Bronchial epithelial cell (primary cell): ENCODE measurements at places on chromosomes 13 and 19.
A peak's percentile ranks its signal among the peaks of the same experiment; 100 is the strongest.

DNA sequence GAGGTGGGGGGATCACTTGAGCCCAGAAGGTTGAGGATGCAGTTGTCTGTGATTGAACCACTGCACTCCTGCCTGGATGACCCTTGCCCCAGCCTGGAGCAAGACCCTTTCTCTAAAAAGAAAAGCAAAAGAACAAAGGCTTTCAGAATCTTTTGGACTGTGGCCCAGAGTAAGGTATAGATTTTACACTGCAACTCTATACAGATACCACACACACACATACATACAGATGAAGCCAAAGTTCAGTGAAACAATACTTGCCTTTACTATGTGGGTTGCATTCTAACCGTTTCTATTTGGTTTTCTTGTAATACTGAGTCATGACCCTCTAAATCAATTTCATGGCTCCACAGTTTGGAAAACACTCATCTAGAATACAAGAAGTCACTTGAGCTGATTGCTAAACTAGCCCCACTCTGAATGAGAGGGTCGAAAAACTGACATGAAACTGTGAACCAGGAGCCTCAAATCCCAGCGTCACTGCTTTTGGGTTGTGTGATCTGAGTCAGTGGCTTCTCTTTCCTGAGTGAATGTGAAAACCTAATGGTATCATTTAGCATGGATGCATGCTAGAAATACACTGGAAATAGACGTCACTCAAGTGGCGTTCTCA is 756.1 kb downstream of the UQCRFS1 start:
- DNase-seq = no peak

GRCh38 chr19:18802354-18802753 is 11.2 kb upstream of the COMP start:
- DNase-seq = no peak

GRCh38 chr19:10238172-10238783 is 7.1 kb upstream of the S1PR2 start:
- peak; percentile 75 for DNase-seq

DNA sequence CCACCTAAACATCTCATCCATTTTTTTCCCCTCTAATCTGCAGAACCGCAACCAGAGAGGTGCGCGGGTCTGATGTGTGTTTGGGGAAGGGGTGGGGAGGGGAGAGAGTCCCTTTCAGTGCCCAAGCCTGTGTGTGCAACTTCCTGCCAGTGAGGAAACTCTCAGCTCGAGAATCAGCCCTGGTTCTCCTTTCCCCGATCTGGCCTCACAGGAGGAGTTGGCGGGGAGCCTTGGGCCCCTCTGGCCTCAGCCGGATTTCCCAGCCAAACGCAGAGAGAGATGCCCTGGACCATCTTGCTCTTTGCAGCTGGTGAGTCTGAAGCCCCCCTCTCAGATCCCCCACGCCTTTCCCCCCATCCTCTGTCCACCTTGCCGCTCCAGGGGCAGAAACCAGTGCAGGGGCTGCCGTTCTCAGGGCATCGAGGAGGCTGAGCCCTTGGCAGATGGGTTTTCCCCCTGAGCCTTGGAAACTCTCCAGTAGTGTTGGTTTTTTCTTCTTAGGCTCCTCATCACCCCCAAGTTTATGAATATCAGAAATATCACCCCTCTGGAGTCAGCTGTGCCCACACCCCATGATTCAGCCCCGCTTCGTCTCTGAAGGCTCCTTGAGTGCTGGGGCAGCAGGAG is at the start of gene C19orf38:
Gene C19orf38, plus strand, starts transcription at position 186 of the 627 bp plus-strand sequence. Its CDS starts 94 bp downstream, at position 280.
- no peak for DNase-seq

DNA sequence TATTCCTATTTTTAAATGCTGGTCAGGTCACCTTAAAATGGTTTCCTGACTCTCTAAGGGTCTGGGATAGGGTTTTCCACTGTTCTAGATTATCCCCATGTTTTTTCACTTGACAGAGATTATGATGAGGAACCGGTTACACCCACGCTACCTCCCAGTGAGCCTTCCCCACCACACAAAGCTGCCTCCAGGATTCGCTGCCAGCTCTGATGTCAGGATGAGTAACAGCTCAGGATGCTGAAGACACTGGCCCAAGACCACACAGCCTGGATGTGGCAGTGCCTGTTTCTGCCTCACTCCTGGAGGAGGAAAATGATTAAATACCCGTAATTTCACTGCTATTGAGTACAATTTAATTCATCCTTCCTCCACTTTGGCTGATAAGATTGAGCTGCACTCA is 22.9 kb downstream of the ZNF114 start:
- peak; percentile 89 for DNase-seq

GRCh38 chr13:49532593-49532992 is 36.8 kb downstream of the PHF11 start:
- no peak for DNase-seq

DNA sequence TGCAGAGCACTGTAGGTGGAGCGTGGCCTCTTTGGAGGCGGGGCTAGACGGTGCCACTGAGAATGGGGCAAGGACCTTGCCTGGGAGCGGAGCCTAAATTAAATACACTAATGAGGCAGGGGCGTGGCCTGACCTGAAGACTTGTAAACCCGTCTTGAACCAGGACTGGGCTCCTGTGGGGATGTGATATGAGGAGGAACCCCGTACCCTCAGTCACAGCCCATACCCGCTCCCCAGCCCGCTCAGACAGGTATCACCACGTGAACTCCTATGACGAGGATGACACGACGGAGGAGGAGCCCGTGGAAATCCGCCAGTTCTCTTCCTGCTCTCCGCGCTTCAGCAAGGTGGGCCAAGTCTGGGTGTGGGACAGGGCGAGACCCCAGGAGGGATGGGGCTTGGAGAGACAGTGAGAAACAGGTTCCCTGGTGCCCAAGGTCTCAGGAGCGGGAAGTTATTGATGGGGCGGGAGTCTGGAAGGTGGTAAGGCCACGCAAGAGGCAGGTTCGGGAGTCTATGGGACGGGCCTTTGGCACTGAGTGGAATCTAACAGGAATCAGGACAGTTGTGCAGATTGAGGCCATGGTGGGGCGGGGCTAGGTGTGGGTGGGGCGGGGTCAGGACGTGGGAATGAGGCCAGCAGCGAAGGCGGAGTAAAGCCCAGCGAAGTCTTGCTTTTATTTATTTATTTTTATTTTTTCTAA is 14.7 kb downstream of the DNASE2 start:
- no peak for DNase-seq

DNA sequence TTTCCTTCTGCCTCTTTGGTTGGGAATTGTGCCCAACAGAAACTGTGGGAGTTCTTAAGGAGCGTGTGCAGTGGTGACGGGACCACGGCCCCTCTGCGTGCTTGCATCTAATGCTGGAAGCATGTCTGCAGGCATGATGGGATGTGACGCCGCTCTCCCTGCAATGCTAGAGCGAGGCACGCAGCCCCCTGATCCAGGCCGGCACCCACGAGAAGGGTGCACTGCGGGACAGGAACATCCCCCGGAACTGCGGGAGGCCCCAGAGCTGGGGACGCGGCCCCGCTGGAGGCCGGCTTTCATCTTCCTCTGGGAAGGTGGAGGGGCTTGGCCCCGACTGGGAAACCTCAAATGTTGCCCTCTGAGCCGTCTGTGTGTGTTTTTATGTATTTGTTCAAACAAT is 32.7 kb downstream of the TMEM255B start:
- no peak for DNase-seq
